Retina (tissue), 1 donor: ENCODE measurements at places on chromosomes 12 and 14.

GRCh38 chr12:124392271-124392666 is 97.4 kb downstream of the RFLNA start:
- DNase-seq, result peak; percentile 57

GRCh38 chr12:98578821-98579220 is 14.7 kb upstream of the SLC25A3 start:
- DNase-seq, result no peak

GRCh38 chr12:18965203-18965602 is 164.3 kb upstream of the PLEKHA5 start:
- DNase-seq, result peak; percentile 12

GRCh38 chr12:19138956-19139355 is 9.4 kb downstream of the PLEKHA5 start:
- no peak for DNase-seq

DNA sequence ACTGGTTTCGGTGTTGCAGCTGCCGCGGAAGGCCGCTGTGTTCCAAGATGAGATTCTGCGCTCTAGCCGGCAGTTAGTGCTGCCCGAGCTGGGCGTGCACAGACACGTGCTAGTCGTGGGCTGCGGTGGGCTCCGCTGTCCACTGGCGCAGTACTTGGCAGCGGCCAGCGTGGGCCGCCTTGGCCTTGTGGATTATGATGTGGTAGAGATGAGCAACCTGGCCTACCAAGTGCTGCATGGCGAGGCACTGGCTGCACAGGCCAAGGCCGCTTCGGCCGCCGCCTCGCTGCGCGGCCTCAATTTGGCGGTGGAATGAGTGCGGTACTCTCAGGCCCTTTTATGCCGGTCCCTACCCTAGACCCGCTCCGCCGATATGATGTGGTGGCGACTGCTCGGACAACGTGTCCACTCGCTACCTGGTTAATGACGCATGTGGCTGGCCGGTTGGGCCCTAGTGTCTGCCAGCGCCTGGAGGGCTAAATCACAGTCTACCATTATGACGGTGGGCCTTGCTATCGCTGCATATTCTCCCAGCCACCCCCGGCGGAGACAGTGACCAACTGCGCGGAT is 102.2 kb downstream of the SNAPC1 start:
- no peak for DNase-seq

DNA sequence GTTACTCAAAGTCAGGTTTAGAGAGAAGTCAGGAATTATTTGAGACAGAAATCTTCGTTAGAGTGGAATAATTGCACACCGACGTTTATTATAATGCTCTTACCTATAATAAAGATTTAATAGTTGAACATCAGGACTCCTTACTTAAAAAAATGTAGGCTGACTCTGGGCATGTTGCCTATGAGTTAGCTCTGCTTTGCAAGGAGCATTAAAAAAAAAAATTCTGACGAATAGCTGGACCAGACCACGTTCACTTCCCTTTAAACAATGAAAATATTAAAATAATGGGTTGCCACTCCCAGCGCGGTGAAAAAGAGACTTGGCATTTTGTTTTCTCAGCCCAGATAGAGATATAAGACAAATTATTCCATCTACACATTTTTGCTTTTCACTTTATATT is 574 bp upstream of the FANCM start:
- DNase-seq, result no peak

GRCh38 chr12:66241061-66242043 is 52.3 kb downstream of the IRAK3 start:
- no peak for DNase-seq

- no peak for DNase-seq
Measured at GRCh38 chr12:75913502-75914351, 117.8 kb downstream of the PHLDA1 start.
